ENCODE measurements at places on chromosomes 6 and 20.
A peak's percentile ranks its signal among the peaks of the same experiment; 100 is the strongest.

DNA sequence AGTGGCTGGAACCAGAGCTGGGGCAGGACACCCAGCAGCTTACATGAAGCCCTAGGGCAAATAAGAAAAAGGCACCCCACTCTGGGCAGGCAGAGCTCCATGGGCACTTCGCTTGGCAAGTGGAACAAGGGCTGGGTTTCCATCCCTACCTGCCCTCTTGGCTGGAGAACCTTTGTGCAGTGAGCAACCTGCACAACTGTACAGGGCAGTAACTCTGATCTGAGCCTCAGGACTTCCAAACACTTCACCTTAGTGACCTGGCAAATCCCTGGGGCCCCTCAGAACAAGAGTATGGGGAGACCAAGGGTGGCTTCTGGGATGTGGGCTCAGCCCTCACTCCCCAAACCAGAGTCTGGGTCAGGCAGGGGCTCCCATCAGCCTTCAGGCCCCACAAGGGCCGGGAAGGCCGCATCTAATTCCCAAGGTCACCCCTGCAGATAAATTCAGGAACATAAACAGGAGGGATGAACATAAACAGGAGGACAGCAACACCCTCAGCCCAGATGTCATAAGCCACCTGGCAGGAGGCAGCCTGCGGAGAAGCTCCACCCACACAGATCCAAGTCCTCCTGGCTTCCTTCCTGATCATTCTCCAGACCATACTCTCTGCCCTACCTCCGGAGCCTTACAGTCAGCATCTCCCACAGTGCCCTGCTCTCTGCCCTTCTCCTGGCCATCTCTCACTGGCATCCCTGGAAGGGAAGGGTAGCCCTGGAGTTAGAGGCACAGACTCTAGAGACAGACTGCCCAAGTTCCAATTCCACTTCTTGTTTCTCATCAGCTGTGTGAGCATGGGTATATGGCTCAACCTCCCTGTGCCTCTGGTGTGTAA is 37.5 kb downstream of the HNF4A start:
- no peak for DNase-seq

DNA sequence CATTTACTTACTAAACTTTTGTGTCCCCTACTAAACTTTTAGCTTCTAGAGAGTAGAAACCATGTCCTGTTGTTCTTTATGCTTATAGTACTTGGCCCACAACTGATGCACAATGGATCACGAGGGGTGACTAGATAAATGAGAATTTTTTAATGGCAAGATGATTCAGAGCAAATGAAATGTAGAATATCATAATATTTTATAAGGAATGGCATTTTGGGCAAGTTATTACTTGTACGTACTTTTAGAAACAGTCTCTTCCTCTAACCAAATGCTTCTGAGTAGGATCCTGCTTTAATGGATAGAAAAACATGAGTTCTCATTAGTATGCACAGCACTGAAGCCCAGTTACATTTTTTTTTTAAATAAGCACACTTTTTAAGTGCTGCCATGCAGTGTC is 336.3 kb downstream of the NRN1 start:
- no peak for DNase-seq

GRCh38 chr6:39769012-39769411 is 23.2 kb upstream of the DAAM2 start:
- DNase-seq = no peak

DNA sequence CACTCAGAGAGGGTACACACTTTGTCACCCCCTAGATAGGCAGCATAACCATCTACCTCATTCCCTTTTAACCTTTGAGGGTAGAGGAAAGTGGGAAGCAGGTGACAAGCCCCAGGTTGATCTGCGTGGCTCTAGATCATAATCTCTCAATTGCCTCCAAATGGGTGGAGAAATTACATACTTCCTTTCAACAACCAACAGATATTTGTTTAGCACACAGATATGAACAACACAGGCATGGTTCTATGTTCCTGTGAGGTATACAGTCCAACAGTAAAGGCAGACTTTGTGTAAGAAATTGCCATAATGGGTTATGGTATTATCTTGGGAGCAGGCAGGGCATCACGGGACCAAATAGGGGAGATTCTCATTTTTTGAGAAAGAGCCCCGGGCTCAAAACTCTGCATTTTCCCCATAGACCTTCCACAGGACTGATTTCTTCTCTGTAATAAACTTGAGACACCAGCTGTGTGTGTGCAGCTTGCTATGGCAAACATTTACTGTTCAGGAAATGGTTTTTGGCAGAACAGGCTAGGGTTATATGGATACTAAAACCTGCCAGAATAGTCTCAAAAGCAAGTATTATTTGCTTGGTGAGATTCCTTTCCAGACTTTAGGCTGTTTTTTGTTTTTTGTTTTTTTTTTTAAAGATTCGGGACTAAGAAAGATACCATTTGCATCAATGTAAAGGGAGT is 126.2 kb downstream of the CD164 start:
- DNase-seq = no peak

DNA sequence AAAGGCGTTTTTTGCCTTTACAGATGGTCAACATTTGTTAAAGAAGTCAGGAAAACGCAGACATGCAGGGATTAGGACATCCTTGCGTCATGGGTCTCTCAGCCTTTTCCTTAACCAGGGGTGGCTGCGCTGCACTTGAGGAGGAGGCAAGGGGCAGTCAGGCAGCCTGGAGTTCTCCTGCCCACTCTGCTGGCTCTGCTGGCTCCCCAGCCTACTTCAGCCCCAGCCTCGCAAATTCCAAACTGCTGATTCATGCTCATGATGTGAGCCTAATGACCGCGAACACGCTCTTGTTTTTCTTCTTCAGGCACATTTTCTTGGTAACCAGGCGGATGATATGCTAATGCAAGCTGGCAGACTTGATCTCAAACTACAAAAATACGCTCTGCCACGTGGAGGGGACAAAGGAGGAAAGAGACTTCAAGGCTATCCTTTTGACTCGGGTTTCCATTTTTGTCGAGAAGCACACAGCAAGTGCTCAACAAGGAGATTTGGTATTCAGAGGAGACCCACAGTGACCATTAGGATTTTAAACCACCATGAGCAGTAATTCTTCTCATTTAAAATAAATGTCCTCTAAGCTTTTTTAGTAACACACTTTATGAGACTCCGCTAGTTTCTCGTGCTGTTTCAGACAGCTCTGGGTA is 290.3 kb upstream of the STXBP5 start:
- DNase-seq = no peak

- DNase-seq = no peak
These were observed 53.5 kb upstream of the LRFN2 start for GRCh38 chr6:40640599-40641227.

GRCh38 chr20:38315290-38315966 is 11.5 kb downstream of the BPI start:
- no peak for DNase-seq

GRCh38 chr6:49576618-49577017 is 26.1 kb downstream of the C6orf141 start:
- DNase-seq = no peak

- peak; percentile 37 for DNase-seq
These were observed 121.7 kb upstream of the SLC2A12 start for GRCh38 chr6:134173936-134174671.

DNA sequence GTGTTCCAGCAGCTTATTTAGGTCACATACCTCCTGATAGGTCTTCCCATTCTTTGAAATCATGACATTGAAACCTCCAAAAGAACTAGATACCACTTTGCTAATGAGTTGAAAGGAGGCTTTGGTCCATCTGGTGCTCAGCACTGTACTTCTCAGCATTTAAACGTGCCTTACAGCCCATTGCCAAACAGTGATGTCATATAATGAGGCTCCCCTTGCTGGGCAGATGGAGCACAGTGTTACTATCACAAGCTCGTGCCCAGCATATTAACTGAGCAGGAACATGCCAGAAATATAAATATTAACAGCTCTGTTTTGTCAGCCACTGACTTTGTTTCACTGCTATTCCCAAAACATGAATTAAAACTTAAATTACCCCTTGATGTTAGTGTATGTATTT is 25.5 kb upstream of the MAPK13 start:
- no peak for DNase-seq

DNA sequence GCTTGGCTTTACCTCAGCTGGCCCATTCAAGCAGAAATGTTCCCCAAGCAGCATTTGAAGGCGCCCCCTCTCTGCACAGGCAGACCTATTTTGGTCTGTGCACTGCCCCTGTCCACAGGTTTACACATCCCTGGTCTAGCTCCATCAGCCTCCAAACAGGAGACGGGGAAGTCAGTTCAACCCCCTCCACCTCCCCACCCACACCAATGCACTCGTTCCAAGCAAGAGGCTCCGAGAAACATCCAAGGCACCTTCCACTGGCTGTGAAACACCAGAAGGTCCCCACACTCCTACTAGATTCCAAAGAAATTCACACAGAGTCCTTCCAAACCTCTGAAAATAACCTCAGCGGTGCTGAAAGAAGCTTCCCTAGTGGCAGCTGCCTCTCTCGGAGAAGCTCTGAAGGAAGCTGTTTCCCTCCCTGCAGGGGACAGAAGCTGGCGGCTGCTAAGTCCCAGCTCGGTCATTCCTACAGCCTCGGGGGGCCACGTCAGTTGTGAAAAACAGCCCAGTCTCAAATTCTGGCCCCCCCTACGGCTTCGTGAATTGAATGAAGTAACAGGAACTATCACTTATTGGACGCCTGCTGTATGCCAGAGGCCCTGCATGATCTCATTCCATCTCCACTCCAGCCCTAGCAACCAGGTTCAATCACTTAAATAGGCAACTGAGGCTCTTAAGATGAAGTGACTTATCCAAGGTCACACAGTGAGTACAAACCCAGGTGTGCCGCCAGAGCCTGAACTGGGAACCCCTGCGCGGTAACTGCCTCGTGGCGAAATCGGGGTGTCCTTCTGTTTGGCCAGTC is 815 bp downstream of the SPATA2 start:
- no peak for DNase-seq

- DNase-seq = no peak
These were observed 2.3 kb downstream of the RPS12 start for GRCh38 chr6:132816660-132817059.

DNA sequence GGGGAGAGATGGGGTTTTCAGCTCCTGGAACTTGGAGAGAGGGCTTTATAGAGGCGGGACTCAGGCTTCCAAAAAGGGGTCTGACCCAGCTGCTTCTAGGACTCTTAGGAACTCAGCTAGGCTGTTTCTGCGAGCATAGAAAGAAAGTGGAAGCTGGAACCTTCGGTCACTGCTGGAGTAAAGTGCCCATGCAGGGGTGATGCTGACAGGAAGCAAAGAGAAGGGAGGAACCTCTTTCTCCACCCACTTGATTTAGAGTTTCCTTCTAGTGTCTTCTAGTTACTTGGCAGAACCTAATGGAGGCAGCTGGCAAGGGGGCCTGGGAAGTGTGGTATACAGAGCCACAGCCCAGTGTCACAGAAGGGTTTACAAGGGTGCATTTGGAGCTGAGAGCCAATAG is 283.6 kb downstream of the QKI start:
- DNase-seq = no peak

DNA sequence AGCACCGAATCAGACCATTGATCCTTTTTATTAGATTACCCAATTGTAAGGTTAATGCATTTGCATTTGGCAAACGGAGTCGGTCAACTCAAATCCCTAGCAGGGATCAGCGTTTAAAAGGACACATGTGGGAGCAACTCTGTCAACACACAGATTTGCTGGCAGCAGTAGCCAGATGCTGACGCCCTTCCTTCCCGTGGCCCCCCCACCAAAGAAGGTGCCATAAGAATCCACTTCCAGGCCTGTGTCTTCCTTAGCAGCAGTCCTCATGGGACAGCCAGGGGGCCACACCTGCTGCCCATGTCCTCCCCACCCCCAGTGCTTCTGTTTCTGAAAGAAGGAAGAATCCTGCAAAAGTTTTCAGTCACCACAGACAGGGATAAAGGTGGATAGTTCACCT is 24.5 kb upstream of the MAFB start:
- DNase-seq = no peak

- DNase-seq = no peak
These were observed 12.4 kb upstream of the ZSCAN16 start for GRCh38 chr6:28111964-28112363.

DNA sequence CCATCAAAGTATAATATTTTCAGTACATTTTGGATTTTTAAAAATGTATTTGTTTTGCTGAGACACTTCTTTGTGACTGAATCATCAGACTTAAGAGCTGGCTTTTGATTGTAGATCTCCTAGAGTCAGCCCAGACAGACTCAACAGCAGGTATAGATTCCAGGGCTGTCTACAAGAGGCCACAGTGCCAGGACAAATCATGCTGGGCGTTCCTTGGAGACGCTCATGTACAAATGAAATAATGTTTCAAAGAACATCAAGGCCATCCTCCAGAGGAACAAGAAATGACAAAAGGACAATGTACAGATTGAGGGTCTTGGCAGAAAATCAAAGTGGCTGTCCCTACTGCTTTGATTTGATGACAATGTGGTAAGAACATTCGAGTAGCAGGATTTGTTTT is 369.3 kb downstream of the GRIK2 start:
- DNase-seq = no peak

GRCh38 chr6:31813465-31813849 is 1.6 kb downstream of the HSPA1L start:
- DNase-seq = no peak

DNA sequence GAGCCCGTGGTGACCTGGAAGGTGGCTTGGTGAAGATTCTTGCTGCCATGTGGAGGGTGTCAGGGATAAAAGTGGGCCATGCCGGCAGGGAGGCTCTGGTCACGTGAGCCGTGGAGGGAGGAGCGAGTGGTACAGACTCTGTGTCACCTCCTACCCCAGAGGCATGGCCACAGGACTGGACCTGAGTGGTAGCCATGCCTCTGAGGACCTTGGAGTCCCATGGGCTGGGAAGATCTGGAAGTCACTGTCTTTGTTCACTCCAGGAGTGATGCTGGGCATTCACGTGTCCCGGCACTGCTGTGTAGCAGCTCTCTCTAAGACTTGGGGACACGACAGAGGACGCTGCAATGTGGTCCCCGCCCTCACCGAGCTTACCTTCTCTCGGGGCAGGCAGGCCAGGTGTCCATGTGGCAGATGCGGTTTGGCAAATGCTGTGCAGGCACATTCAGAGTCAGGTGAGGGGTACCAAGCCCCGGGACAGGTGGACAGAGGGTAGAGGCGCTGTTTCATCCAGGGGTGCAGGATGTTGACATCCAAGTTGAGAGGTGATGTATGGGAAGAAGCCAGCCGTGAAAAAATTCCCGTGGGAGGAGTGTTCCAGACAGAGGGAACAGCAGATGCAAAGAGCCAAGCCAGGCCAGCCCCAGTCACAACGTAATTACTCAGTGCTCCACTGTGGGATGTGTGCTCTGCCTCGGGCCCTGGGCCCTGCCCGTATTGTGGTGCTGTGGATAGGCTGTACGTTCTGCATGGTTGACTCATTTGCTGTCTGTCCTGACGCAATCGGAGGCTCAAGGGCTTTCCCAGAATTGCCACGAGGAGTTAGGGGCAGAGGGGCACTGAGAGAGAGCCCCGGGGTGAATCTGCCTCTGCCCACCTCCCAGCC is 307.8 kb downstream of the TAF4 start:
- DNase-seq = no peak

GRCh38 chr6:83885984-83886383 is 26.5 kb downstream of the CYB5R4 start:
- no peak for DNase-seq

- DNase-seq = no peak
These were observed 3.6 kb upstream of the HSP90AB1 start for GRCh38 chr6:44243345-44243744.

GRCh38 chr6:43491750-43492661 is 14.6 kb downstream of the TJAP1 start:
- no peak for DNase-seq

GRCh38 chr20:17765584-17765983 is 65.8 kb downstream of the BANF2 start:
- no peak for DNase-seq

Data from GDM1 (cell line).